Hypothalamus (tissue), 51 donors: ENCODE measurements at places on chromosomes 3 and 15.

DNA sequence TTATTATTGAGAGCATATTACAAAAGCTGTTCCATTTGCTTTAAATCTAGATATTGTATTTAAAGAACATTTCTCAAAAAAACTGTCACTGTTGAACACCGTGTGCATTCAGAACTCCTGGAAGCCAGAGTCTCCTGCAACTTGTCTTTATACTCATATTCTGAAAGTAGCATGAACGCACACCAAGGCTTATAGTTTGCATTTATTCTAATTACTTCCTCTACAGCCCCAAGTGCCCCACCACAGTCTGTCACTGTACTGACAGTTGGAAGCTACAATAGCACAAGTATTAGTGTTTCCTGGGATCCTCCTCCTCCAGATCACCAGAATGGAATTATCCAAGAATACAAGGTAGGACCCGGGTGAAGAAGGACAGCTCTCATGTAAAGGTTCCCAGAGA, 537.4 kb downstream of the ROBO2 start:
- no peak for DNase-seq

GRCh38 chr3:109921509-109921908, 584.2 kb upstream of the DPPA4 start:
- no peak for DNase-seq

- DNase-seq: no peak
Measured at GRCh38 chr15:67349634-67350033, 95.0 kb downstream of the IQCH start.

DNA sequence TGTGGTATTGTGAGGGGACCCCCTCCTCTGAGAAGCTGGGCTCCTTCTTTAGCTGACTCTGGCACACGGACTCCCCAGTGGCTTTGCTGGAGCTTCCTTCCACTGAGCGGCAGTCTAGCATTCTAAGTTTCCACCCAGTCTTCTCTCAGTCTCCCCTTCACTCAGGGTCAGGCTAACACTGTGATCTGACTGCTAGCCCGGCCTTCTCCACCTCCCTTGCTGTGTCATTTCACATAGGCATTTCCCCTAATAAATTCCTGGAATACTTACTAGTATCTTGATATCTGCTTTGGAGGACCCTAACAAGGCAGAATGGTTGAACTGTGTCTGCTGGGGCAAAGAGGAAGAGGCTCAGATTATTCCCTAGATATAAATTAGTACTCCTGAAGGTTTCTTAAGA, 106.2 kb upstream of the THBS1 start:
- DNase-seq: no peak

- DNase-seq: no peak
Measured at GRCh38 chr15:27272427-27272826, 301.4 kb downstream of the GABRG3 start.
